ENCODE measurements at places on chromosomes 5 and 9.

GRCh38 chr5:135821061-135821801 lies 13.2 kb upstream of the SLC25A48 start:
- DNase-seq: no peak

DNA sequence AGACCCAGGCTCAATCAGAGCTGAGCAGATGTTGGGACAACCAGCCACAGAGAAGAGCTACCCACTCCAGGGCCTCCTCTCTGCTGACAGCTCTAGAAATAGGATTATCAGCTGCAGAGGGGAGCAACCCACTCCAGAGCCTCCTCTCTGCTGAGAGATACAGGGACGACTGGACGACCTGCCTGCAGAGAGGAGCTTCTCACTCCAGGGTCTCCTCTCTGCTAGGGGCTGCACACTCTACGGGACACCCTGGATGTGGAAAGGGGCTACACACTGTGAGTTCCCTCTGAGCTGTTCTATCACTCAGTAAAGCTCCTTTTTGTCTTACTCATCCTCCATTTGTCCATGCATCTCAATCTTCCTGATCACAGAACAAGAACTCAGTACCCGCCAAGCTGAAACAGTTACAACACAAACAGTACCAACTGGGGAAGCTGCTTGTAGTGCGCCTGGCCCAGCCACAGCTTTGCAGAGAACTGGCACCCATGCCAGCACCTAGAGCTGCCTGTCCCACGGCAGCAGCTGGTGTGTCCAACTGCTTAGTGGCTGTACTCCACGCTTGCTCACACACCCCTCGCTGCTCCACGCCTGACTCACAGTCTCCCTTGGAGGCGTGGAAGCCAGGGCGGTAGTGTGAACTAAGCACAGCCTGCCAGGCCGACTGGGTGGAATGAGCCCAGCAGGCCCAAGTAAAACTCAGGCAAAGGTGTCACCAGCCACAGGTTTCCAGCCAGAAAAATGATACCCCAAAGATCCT lies 56.8 kb downstream of the PRELID2 start:
- DNase-seq: no peak

DNA sequence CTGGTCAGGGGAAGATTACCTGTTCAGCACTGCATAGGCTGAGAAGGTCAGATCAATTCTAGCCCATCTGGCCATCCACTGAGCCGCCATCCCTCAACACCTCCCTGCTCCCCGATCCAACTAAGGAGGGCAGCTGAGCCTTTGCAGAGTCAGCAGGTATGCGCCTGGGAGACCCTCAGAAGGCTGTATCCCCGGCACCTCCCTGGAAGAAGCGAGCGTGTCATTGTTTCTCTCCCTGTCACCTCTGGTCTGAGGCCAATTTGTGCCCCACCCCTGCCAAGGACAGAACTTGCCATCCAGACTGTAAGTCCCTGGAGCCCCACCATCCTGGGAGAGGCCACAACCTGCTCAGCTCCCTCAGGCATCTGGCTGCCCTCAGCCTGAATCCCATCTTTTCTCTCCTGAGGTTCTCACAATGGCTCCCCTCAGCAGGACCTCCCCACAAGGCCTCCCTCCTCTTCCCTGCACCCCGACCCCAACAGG lies 2.6 kb downstream of the CLTB start:
- no peak for DNase-seq

- peak; percentile 82 for DNase-seq
Observed at GRCh38 chr9:114938687-114939575, 8.5 kb upstream of the TNFSF8 start.

DNA sequence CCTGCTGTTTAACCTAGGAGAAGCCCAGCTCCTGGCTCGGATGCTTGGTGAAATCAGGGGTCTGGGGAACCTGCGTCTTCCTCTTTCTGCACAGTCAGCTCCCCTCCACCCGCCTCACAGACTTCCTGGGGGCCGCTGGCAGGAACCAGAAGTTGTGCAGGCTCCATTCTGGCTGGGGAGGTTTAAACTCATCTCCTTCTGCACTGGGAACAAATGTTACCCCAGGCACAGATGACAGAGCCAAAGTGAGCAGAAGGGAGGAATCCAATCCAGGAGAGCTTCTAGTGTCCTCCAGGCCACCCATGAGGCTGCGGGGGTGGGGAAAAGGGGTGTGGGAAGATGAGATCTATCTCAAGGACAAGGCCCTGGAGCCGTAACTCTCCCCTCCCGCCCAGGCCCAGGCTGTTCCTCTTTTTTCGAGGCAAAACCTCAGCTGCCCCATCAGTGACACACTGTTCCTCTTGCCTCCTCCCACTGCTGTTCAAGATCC lies 31.2 kb downstream of the KCNMB1 start:
- DNase-seq: no peak

All from adipocyte (in vitro differentiated cells).